ENCODE measurements at places on chromosomes 2 and 18.

- DNase-seq = no peak
Measured at GRCh38 chr2:53516650-53517049, 251.0 kb upstream of the CHAC2 start.

DNA sequence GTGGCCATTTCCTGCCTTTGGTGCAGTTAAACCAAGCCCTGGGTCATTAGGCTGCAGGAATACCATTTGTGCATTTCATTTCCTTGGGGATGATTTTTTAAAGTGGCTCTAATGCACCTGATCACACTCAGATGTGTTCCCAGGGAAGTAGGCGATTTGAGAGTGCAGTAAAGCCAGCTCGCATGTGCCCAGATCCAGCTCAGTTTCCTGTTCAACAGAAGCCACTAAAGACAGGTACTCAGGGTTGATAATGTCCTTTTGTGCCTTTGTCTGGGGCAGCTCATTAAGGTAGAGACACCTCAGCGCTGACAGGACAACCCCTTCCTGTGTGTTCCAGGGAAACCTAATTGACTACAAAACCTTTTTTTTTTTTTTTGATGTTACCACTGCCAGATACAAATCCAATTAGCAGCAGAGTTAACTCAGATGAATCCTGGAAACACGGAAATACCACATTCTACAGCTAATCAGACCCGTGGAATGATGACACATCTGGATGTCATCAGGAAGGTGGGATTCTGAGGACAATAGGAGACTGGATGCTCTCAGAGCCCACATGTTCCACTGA lies 15.2 kb upstream of the CHRNA1 start:
- no peak for DNase-seq

DNA sequence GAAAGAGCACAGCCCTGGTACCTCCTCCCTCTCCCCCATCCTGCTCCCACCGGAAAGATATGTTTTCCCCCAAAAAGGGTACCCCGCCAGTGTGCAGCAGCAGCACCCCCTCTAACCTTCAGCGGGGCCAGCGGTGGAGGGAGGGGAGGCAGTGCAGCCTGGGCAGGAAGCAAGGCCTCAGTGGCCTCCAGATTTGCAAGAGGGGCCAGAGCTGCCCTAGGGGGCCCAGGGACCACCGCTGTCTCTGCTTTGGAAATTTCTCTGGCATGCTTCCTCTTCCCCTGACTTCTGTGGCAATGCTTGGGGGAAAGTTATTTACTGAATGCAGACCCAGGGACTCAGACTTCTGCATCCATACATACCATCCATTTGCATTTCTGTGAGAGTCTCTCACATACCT lies 111.5 kb downstream of the KLHL29 start:
- no peak for DNase-seq

DNA sequence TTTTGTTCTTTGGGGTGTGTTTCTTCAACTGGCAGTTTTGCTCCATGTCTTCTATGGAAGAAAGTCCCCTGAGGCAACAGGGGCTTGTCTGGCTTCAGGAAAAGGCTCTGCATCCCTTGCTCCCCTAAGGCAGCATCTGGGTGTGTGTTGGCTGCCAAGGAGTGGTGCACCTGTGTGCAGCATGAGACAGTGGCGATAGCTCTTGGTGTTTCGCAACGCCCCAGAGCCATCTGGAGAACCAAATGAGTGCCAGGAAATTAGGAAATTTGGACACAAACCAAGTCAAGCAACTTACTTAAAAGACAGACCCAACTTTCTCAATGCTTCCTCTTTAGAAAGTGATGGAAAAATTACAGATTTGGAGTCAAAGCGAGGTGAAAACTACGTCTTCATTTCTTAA lies 1044.4 kb upstream of the CNTNAP5 start:
- no peak for DNase-seq

DNA sequence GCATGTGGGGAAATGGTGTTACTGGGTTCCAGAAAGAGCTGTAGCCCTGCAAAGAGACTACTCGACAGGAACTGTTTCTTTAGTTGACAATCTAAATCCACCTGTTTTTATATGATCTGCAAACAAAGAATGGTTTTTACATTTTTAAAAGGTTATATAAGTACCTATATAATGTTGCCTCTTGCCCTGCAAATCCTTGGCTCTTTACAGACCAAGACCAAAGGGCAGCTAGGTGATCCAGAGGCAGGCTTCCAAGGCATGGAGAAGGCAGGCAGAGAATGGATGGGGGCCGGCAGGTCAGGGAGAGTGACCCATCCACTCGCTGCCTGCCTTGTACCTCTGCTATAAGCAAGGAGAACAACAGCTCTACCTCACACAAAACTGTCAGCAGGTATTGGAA lies 173.6 kb downstream of the ANTXR1 start:
- DNase-seq = no peak

- no peak for DNase-seq
Measured at GRCh38 chr2:47620770-47621437, 162.0 kb upstream of the MSH6 start.

DNA sequence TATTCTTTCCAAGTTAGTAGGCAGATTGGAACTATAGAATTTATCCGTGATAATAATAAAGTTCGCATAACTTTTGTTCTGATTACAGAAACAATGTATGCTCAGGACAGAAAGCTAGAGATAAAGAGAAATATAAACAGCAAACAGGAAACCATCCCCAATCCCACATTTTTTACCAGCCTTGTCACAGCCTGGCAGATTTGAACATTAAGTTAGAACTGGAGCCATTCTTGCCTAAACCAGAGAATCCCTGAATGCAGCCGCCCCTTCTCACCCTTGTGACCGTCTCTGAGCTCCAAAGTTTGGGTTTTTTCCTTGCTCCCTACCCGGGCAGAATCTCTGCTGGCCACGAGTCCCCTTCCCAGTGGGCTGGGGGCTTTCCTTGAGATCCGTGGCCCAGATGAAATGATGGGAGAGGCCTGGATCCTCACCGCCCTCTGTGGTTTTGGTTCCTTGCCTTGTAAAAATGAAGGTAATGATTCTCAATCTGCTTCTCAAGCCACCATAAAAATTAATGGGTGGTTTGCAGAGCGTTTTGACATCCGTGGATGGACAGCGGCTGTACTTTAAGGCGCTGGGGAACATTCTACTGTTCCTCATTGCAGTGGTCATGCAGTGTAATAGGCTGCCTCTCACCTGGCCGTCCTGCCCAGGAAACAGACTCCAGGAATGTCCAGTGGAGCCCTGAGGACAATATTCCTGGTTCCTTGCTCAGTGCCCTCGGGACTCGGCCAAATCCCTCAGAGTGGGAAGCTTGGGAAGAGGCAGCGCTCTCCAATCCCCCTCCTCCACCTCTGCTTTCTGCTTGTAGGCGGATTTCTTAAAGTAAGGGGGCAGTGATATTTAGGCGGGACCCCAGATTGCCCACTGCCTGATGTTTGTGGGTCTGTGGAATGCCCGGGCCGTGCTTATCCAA lies 1.6 kb downstream of the SH3BP4 start:
- no peak for DNase-seq

- no peak for DNase-seq
Measured at GRCh38 chr18:7856733-7857132, 289.6 kb downstream of the PTPRM start.

GRCh38 chr2:182767578-182767977 lies 51.5 kb downstream of the DNAJC10 start:
- DNase-seq = no peak

DNA sequence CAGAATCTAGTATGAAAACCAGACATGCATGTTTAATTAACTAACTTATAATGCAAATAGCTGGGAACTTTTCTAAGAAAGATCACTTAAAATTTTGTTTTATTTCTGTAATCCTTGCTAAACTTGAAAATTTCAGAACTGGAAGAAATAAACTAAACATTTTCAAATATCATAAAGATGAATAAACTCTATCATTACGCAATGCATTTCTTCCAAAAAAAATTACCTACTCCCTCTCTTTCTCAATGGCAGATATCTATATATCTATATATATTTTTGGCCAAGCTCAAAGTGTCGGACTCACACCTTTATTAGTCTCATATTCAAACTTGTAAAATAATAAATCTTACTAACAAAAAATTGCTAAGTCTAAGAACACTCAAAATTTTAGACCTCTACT lies 158.1 kb downstream of the SLC39A10 start:
- no peak for DNase-seq

GRCh38 chr2:16166327-16166981 lies 226.1 kb downstream of the MYCN start:
- no peak for DNase-seq

DNA sequence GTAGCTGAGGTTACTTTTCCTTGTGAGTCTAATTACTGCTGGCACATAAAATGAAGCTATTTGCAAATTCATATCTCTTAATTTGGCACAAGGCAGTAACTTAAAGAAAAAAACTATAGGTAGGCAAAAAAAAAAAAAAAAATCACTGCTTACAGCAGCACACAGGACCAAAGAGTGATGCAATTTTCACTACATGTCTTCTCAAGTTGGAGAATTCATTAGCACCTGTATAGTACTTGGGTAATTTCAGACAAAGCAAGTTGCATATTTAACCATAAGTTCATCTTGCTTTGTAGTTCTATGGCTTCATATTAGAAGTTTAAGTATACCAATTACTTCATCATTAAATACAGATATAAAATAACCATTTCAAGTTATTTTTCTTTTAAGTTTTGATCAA lies 33.7 kb upstream of the RBBP8 start:
- DNase-seq = no peak

GRCh38 chr2:660586-661359 lies 16.4 kb downstream of the TMEM18 start:
- DNase-seq = no peak

DNA sequence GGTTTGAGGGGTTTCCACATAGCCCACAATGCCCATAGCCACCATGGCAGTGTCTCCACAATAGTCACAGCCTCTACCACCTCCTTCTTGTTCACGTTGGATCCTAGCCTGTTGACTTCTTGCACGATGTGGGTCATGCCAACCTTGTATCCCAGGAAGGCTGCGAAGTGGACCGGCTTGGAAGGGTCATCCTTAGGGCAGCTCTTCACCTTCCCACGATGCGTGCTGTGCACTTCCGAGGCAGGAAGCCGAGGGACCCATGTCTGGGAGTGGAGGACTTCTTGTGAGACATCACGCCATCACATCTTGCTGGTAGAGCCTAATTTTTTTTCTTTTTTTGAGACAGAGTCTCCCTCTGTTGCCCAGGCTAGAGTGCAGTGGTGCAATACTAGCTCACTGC lies 144.6 kb upstream of the ASB18 start:
- no peak for DNase-seq

- no peak for DNase-seq
Measured at GRCh38 chr2:105834931-105835330, 90.2 kb downstream of the NCK2 start.

GRCh38 chr2:201260302-201260800 lies at the start of gene CASP8:
CASP8 (plus strand) TSS chr2:201260536; CDS start chr2:201266487, 5,951 bp downstream.
- DNase-seq = peak; percentile 28

DNA sequence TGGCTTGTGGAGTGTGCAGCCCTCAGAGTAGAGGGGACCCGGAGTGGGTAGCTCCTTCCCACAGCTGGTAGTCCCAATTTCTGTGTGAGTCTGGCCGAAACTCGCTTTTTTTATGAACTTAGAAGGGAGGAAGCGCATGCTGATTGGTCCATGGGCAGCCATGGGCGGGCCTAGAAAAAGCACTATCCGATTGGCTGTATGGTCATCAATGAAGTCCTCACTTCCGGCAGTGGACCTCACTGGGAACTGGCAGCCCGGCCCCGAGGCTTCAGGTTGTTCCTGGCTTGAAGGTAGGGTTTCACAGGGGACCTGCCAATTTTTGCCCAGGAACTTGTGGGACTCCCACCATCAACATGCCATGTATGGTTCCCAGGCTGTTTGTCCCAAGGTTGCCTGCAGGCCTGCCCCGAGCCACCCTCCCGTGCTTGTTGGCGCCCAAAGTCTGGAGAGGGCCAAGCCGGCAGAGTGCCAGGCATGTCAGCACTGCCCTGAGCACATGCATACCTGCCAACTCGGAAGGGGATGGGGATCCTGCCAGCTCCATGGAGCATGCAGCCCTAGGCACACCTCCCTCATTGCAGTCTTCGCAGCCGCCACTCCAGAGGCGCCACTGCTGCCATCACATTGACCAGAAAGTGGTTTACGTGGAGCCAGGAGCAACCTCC lies 98.5 kb downstream of the ATP9B start:
- DNase-seq = no peak

DNA sequence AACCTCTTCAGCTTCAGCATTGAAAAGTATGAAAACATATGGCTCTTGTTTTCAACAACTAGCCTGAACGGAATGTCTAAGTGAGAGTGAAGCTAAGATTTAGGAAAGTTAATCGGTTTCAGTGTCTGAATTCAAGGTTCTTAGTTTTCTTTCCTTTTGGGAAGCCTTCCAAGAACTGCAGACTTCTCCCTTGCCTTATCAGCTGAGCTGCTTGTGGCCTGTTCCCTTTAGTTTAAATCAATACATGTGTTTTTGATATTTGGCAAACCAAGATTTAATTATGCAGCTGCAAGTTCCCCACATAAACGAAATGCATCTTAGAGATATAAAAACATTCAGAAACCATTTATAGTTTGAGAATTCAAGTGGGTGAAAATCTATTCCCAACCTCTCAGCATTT lies 274.3 kb upstream of the NRP2 start:
- no peak for DNase-seq

DNA sequence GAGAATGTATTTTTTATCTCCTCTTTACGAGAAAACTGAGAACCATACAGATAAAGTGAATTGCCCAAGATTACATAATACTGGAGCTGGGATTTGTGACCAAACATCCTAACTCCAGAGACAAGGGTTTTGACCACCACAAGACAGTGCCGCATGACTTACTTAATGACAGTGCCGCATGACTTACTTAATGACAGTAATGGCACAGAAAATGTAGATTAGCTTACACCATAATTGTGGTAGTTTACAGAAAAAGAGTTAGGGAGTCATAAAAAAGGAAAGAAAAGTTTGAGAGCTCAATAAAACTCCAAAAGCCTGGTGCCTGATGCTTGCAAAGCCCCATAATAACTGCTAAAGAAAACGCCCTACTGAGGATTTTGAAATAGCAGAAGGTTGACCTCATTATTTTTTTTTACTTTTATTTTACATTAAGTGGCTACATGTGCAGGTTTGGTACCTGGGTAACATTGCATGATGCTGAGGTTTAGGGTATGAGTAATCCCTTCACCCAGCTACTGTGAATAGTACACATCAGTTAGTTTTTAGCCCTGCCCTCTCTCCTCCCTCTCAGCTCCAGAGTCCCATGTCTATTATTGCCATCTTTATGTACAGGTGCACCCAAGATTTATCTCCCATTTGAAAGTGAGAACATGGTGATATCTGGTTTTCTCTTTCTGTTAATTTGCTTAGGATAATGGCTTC lies 310.0 kb upstream of the UBE2E3 start:
- DNase-seq = no peak

DNA sequence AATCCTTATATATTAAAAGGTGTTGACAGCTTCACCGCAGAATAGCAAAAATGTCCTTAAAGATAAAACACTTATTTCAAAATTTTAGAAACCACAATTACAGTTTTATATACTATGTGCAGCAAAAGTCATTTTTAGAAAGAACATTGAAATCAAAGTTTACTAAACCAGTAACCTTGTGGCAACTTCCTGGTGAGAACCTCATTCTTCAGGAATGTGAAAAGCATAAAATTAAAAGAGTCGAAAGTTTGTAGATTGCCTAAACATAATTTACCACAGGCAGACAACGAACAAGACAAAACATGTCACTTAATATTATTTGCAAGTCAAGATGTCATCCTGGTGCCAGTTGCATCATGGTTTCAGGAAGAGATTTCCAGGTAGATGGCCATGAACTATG lies 108.3 kb upstream of the NRP2 start:
- no peak for DNase-seq
